ENCODE measurements at places on chromosomes 12 and 14.
A peak's percentile ranks its signal among the peaks of the same experiment; 100 is the strongest.

DNA sequence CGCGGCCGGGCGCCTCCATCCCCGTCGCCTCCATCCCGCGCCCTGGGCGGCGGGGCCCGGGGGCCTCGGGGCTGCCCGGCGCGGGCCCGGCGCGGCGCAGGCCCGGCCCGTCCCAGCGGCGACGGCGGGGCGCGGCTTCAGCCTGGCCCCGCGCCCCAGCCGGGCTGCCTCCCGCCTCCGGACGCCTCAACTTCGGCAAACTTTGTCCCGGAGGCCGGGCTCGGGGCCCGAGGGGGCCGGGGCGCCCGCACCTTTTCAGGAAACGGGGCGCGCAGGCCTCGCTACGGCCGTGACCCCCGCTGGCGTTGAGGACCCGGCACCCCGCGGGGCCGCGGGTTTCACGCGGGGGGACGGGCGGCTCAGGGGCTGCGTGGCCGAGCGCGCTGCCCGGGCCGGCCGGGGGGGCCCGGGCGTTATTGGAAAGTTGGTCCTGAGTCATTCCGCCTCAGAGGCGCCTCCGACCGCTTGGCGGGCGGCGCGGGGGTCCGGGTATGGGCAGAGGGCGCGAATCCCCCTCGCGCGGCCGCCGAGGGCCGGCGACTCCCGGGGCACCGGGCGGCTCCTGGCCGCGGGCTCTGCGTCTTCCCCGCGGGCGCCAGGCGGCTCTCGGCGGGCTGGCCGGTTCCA, 575 bp downstream of the TRAF3 start:
- no peak for DNase-seq

- DNase-seq, result no peak
These were observed 97.2 kb upstream of the KRAS start for GRCh38 chr12:25347716-25348592.

DNA sequence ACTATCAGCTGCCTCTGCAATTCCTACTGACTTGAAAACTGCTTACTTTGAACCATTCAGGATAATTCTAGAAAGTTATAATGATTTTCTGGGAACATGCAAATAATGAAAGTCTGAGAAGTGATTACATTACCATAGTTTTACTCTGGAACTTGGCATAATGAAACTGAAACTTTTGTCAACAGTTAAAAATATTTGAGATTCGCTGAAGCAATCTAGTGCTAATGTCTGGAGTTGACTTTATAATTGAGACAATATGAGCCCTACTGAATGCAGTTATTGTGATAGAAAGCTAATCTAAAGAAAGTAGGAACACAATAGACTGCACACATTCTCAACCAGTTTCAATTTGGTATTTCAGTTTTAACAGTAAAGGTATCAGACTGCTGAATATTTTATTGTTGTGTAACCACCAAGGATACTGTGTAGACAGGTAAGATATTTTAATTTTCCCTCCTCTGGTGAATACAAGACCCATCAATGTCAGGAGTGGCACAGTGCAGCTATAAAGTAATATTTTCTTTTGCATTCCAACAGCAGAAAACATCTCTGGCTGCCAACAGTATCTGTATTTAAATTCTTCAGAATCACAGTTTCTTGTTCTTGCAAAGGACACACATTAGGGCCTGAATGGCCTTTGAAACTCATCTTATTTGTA, 483.5 kb downstream of the ATP23 start:
- no peak for DNase-seq

DNA sequence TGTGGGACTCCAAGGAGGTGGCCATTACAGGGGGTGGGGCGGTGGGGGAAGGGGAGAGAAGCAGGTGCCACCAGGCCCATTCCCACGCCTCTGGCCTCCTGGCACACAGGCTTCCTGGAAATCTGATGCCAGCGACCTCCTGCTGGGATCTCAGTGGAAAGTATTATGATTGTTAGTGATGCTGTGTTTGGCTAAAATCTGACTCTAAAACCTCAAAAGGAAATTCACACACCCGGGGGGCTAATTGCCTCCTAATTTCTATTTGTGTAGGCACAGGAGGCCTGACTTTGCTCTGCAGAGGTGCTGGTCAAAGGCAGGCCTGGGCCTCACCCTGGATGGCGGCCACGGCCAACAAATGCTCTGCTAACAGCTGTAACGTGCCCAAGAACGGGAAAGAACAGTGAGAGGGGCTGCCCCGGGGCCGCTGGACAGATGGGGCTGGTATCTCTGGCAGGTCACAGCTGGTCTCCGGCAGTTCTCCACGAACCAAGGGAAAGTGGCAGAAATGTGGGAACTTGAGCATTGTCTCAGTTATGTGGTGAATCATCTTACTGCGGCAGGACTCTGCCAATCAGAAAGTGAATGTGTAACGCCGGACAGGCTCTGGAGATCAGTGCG, 14.3 kb downstream of the FAM181A start:
- peak; percentile 73 for DNase-seq

DNA sequence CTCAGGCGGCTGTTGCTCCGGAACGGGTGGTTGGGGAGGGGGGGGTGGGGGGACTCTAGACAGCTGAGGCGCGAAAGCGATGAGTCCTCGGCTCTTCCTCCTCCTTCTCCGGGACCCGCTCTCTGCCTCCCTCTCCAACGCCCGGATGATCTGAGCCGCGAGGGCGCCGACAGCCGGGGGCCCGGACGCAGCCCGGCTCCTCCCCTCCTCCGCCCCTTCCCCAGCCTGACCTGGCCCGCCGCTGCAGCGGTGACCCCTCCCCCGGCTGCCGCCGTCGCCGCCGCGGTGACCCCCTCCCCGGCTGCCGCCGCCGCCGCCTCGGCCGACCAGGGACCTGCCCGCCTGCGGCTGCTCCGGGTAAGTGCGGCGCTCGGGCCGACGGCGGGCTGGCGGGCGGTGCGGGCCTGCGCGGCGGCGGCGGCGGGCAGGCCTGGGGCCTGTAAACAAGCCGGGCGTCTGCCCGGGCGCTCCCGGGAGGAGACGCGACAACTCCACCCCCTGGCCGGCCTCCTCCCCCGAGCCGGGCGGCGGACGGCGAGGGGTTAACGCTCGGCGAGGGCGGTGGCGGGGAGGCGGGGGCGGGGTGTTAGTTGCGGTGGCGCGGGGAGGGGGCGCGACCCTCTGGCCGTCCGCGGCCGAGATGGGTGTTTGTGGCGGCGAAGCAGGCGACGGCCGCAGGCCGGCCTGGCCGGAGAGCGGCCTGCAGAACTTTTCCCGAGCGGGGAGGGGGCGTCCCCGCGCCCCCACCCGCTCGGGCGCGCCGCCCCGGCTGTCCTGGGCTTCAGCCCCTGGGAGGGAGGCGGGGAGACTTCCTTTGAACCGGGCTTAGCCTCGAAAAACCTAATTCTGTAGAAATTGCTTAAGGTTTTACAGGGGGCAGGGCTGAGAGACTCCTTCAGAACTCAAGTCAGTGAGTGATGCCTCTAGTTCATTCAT, 568 bp downstream of the PPM1A start:
- DNase-seq, result peak; percentile 58

DNA sequence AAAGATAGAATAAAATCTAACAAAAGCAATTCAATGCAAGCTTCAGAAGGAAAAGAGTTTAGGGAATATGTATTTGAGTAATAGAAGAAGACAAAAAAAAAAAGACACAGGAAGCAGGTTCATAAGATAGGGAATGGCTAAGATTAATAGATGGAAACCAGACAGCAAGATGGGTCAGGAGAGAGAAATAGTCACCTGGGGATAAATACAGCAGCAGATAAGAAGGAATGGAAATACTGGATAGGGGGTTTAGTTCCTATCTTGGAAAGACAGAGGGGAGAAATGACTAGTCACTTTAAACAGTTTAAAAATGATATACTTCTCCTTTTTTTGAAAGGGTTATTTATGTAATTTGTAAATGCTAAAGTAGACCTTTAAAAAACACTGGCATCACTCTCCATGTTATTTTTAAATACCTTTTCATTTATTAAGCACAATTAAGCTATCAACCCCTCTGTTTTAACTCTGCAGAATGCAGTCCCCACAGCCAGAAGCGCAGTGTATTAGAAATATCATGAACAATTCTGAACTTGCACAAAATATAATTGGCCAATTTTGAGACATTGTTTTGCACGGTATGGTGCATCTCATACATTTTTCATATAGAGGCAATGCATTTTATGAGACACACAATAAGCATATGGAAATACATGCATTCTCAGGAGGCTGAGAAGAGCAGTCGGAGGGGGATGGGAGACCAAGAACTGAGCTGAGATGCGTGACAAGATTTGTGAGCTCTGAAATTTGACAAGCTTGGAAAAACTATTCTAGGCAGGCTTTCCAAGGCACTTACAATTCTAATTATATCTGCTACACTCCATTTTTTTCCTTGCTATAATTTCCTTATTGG, 303.4 kb upstream of the PRICKLE1 start:
- no peak for DNase-seq

GRCh38 chr14:69247676-69248440, 12.1 kb upstream of the GALNT16 start:
- DNase-seq, result no peak

GRCh38 chr12:103505371-103506236, 9.8 kb upstream of the C12orf42 start:
- DNase-seq, result peak; percentile 44

DNA sequence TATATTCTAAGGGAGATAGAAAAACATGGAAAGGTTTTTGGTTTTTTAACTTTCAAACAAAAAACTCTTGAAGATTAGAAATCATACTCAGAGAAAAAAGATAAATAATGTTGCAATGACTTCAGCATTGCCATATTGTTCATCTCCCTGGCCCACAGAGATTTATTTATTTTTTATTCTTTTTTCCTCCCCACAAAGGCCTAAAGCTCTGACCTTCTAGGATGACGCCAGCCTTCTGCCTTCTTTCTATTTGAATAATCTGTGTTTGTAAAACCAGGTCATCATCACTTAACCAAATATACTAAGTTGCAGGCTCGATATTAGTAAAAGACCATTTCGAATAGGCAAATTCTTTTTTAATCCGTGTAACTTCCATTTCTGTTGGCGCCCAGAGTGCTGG, 4.4 kb upstream of the DCP1B start:
- DNase-seq, result no peak

GRCh38 chr12:108641446-108642268, 8.0 kb upstream of the SELPLG start:
- no peak for DNase-seq

DNA sequence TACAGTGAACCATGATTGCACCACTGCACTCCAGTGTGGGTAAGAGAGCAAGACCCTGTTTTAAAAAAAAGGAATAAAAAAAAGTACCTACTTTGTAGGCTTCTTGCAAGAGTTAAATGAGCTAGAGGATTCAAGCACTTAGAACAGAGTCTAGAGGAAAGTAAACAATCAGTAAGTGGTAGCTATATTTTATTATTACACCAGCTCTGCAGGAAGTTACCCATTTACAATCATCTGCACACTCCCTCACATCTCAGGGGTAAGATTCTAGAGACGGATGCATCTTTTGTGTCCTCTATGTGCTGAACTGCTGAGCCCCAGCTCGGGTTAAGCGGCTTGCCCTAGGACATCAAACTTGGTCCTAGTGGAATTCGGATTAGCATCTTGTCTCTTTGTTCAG, 67.3 kb downstream of the KCNK10 start:
- no peak for DNase-seq

GRCh38 chr12:94545935-94546771, 86.5 kb upstream of the CEP83 start:
- peak; percentile 30 for DNase-seq

DNA sequence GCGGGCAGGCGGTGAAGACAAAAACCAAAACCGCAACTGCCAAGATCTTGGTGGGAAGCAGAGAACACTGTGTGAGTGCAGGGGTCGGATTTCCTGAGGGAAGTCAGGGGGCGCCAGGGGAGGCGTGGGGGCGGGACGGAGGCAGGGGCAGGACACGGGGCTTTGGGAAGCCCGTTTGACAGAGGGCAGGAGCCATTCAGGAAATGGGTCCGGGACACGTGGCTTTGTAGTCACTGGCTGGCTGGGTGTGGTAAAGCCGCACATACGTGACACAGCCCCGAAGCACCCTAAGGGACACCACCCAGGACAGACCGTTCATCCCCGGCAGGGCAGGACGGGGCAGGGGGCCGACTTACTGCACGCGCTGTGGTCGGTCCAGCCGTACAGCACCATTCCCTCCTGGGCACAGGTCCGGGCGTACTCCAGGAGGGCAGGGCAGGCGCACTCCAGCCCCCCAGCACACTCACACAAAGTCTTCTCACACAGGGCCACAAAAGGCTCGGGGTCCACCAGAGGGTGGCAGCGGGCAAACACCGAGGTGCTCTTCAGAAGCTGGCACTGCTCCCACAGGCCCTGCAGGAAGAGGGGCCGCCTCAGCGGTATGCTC, 49.4 kb downstream of the VWF start:
- DNase-seq, result peak; percentile 82

GRCh38 chr12:59151243-59151642, 230.9 kb upstream of the LRIG3 start:
- no peak for DNase-seq

GRCh38 chr12:106431839-106432411, 74.4 kb downstream of the POLR3B start:
- no peak for DNase-seq

- peak; percentile 14 for DNase-seq
These were observed 3.0 kb downstream of the PAWR start for GRCh38 chr12:79687711-79688260.

DNA sequence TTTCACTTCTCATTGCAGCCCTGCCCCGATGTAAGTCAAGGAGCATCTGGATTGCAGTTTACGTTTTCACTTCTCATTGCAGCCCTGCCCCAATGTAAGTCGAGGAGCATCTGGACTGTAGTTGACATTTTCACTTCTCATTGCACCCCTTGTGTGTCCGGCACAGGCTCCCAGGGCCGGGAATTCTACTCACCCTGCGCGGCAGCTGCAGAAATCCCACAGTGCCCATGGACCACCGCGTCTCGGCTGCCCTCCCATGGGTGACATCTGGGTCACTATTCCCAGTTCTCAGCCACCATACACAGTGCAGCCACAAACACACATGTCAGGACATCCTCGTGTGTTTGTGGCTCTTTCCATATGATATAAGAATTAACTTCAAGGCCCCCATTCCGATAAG, 378.5 kb downstream of the ADGRD1 start:
- no peak for DNase-seq

DNA sequence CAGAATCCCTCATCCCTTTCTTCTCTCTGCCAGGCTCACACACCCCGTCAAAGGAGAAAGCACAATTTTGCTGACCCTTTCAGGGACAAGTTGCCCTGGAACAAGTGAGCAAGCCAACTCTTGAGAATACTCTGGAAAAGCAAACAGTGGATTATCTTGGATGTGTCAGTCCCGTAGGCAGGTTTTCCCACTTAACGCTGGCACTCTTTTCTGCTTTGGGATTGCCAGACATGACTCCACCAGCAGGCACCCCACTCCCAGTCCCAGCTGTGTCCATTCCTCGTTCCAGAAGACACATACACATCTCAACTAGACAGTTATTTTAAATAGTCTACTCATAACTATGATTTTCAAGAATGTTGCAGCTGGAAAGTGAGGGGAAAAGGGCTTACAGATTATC, 145.5 kb upstream of the CDKN3 start:
- no peak for DNase-seq

GRCh38 chr12:123270214-123271000, 1.2 kb downstream of the CDK2AP1 start:
- DNase-seq, result peak; percentile 9
